ENCODE measurements at places on chromosomes 11 and 22.

- no peak overlapping the region for H3K4me3 ChIP-seq
- peaks cover 75% of the 10 kb centered on the region for H3K27me3 ChIP-seq
- no peak overlapping the region for H3K27ac ChIP-seq
- H3K4me1 ChIP-seq, result no peaks in the 10 kb centered on the region
Measured at GRCh38 chr11:120044011-120044675, 93.8 kb downstream of the TRIM29 start.

GRCh38 chr11:114060392-114061047 lies 1.0 kb downstream of the ZBTB16 start:
- H3K4me3 ChIP-seq, result peak overlapping the region; percentile 62
- H3K27me3 ChIP-seq, result peaks cover 77% of the 10 kb centered on the region
- DNase-seq, result peak; percentile 13
- no peak overlapping the region for H3K27ac ChIP-seq
- H3K4me1 ChIP-seq, result no peaks in the 10 kb centered on the region

GRCh38 chr22:33188326-33188725 lies 130.1 kb upstream of the SYN3 start:
- no peak for DNase-seq
- no peak overlapping the region for H3K4me3 ChIP-seq

DNA sequence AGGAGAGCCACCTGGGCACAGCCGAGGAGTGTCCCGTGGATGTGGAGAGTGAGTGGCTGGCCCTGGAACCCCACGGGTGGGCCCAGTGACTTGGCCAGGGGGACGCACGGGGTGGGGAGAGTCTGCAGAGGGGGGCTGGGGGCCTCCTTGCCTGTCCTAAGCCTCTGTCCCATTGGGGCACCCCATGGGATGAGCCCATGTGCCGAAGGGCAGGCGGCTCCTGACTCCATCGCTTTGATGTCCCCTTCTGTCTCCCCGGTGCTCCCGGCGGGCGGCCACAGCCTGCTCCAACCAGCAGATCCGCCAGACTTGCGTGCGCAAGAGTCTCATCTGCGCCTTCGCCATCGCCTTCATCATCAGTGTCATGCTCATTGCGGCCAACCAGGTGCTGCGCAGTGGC lies 9.4 kb downstream of the CABP7 start:
- H3K27ac ChIP-seq, result no peak overlapping the region
- no peaks in the 10 kb centered on the region for H3K4me1 ChIP-seq
- H3K27me3 ChIP-seq, result no peaks in the 10 kb centered on the region
- H3K4me3 ChIP-seq, result no peak overlapping the region
- DNase-seq, result no peak
- H3K36me3 ChIP-seq, result peaks cover 10% of the 10 kb centered on the region

DNA sequence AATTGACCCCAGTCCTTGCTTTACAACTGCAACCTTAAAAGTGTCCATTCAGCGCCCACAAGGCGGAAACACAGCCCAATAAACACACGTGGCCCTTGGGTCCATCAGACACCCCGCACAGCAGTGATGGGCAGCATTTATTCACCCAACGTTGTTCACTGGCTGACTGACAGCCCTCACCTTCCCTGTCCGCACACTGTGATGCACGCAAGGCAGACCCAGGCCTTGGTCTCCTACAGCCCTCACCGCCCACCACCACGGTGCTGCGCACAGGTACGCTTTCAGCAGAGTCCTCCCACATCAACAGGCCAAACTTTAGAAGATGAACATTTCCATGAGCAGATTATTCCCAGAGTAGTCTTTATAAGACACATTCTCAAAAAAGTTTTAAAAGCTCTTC lies 20.7 kb upstream of the PHLDA2 start:
- peak overlapping the region; percentile 30 for H3K27ac ChIP-seq
- H3K36me3 ChIP-seq, result peaks cover 69% of the 10 kb centered on the region
- H3K4me3 ChIP-seq, result peak overlapping the region; percentile 3
- H3K27me3 ChIP-seq, result no peaks in the 10 kb centered on the region

DNA sequence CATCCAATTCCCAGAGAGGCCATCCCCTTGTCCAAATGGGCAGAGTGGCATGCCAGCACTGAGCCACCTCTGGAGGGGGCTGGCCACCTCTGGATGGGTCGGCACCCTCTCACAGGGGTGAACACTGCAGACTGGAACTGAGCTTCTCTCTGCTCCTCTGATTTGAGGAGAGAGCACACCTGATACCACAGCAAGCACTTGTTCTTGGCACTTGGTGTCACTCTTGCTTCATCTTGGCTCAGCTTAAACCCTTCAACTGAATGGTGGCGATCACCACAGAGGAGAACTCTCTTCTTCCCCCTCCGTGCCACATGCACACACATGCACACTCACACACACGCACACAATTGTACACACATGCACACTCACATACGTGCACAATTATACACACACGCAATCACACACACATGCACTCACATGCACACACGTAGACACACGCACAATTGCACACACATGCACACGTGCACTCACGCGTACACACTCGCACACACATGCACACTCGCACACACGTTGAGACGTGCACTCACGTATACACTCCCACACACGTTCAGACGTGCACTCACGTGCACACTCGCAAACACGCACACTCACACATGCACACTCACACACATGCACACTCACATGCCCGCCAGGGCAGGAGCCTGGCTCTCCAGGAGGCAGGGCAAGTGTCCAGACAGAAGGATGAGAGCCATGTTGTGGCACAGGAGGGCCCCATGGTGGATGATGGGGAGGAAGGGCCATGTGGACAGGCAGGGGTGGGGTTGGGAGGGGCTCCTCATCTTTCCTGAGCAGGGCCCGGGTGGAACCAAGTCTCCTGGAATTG lies 23.4 kb downstream of the OVOL1 start:
- H3K4me3 ChIP-seq, result no peak overlapping the region
- no peaks in the 10 kb centered on the region for H3K4me1 ChIP-seq
- H3K36me3 ChIP-seq, result peaks cover 19% of the 10 kb centered on the region
- H3K27me3 ChIP-seq, result peaks cover 46% of the 10 kb centered on the region

DNA sequence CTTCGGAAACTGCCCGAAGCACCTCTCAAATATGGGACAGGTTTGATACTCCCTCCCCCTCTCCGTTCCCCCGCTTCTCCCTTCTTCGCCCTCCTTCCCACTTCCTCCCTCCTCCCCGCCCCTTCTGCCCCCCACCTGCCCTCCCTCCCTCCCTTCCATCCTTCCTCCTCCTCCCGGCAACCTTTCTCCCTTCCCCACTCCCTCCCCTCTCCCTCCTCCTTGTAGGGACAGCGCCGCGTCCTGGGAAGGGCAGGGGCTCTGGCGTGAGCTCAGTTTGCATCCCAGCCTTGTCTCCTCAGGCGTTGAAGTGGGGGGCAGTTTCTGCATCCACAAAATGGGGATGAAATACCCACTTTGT lies 6.1 kb upstream of the NFAM1 start:
- H3K27ac ChIP-seq, result no peak overlapping the region
- H3K4me1 ChIP-seq, result peaks cover 23% of the 10 kb centered on the region
- H3K4me3 ChIP-seq, result peak overlapping the region; percentile 72
- peaks cover 15% of the 10 kb centered on the region for H3K36me3 ChIP-seq
- DNase-seq, result no peak

GRCh38 chr11:64863391-64864060 lies 14.9 kb downstream of the EHD1 start:
- no peak overlapping the region for H3K27ac ChIP-seq
- H3K4me1 ChIP-seq, result peaks cover 26% of the 10 kb centered on the region
- H3K36me3 ChIP-seq, result peaks cover 34% of the 10 kb centered on the region
- H3K27me3 ChIP-seq, result no peaks in the 10 kb centered on the region
- no peak overlapping the region for H3K4me3 ChIP-seq
- no peak for DNase-seq

DNA sequence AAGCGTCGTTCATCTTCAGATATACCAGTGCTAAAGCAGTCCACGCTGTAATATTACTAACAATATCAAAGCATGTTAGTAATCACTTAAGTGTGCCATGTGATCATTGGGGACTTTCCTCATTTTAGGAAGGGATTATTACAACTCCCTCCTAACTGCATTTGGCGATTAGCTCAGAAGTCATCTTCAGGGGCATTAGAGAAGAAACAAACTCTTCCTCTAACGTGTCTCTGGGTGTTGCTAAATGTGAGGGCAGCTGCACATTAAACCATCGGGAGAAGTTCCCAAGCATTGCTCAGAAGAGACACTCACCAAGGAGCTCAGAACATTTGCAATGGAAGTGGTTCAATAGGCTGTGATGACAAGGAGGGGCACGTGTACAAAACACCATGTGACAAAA lies 17.2 kb downstream of the TESMIN start:
- no peaks in the 10 kb centered on the region for H3K4me1 ChIP-seq
- H3K36me3 ChIP-seq, result no peaks in the 10 kb centered on the region

DNA sequence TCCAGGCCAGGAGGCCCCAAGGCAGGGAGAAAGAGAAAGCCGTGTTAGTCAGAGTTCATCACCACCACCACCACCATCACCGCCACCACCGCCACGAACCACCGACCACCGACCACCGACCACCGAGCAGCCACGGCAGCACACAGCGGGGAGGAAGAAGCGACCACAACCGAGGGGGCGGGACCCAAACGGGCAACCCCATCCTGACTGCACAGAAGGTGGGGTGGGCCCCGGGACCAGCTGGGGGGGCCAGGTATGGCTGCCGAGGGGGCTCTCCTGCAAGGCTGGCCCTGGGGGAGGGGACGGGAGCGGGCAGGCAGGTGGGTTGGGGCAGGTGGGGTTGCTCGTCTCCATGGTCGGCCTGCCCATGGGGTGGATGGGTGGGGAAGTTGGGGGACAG lies 34.2 kb downstream of the SYT7 start:
- H3K4me1 ChIP-seq, result peaks cover 11% of the 10 kb centered on the region
- H3K36me3 ChIP-seq, result peaks cover 6% of the 10 kb centered on the region
- peaks cover 54% of the 10 kb centered on the region for H3K27me3 ChIP-seq
- DNase-seq, result no peak
- no peak overlapping the region for H3K27ac ChIP-seq

GRCh38 chr11:65861165-65861505 lies 902 bp downstream of the MUS81 start:
- H3K4me1 ChIP-seq, result peaks cover 25% of the 10 kb centered on the region
- peak overlapping the region; percentile 84 for H3K4me3 ChIP-seq
- peak overlapping the region; percentile 95 for H3K27ac ChIP-seq
- no peaks in the 10 kb centered on the region for H3K27me3 ChIP-seq
- H3K36me3 ChIP-seq, result peaks cover 84% of the 10 kb centered on the region
- no peak for DNase-seq

DNA sequence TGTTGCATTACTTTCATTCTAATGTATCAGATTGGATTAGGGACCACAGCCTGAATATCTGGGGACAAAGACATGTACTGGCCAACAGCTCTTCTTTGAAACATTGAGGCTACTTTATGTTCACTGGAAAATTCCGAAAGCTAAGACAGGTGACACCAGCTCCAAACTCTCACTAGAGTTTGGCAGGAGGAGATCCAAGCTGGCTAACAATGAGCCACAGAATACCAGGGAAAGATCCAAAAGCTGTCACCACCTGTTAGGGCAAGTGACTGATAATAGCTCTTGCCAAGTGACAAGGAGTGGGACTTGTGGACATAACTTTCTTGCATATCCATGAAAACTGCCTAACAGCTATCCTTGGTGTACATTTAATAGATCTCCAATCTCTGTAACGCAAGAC lies 333.3 kb downstream of the TTC28 start:
- H3K36me3 ChIP-seq, result no peaks in the 10 kb centered on the region
- H3K4me1 ChIP-seq, result no peaks in the 10 kb centered on the region
- H3K27me3 ChIP-seq, result peaks cover 30% of the 10 kb centered on the region
- no peak overlapping the region for H3K4me3 ChIP-seq
- no peak overlapping the region for H3K27ac ChIP-seq

- DNase-seq, result no peak
- H3K4me1 ChIP-seq, result no peaks in the 10 kb centered on the region
- H3K36me3 ChIP-seq, result no peaks in the 10 kb centered on the region
- H3K4me3 ChIP-seq, result no peak overlapping the region
- H3K27me3 ChIP-seq, result no peaks in the 10 kb centered on the region
- no peak overlapping the region for H3K27ac ChIP-seq
Measured at GRCh38 chr22:48417225-48418070, 1410.2 kb downstream of the BRD1 start.

DNA sequence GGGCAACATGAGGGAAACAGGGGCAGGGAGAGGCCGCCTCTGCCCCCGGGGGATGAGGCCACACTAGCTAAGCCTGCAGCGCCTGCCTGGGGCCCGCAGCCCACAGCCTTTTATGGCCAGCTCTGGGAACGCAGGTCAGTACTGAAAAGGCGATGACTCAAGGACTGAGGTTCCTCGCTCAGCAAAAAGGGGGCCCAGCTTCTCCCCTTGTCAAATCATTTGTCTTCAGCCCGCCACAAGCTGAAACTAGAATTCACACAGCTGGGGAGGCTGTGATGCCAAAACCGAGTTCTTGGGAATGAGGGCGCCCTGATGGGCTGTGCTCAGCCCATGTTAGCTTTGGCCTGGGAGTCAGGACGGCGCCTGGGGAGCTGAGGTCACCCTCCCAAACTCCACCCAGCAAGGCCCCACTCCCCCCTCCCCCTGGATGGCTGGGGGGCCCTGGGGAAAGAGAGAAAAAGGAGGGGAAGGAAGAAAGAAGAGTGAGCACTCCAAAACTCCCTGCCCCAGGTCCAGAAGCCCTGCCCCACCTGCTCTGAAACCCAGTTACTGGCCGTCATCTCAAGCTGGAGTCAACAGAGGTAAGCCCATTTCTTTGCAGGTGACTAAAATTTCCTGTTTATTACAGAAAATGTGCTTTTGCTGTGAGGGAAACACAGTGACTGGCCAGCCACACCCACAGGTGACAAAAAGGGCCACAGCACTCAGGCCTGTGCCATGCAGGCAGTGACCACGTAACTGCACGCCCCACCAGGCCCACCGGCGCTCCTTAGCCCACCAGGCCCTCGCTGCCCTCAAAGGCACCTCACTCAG lies 13.7 kb downstream of the EHD1 start:
- no peak overlapping the region for H3K4me3 ChIP-seq
- H3K4me1 ChIP-seq, result peaks cover 37% of the 10 kb centered on the region
- no peak for DNase-seq
